Naive thymus-derived CD8-positive, alpha-beta T cell (primary cell): ENCODE measurements at places on chromosomes 2 and 18. TPM values are rescaled to one million over a fixed set of nuclear protein-coding genes. Genes with fewer than 3 reads are reported as not detected.

DNA sequence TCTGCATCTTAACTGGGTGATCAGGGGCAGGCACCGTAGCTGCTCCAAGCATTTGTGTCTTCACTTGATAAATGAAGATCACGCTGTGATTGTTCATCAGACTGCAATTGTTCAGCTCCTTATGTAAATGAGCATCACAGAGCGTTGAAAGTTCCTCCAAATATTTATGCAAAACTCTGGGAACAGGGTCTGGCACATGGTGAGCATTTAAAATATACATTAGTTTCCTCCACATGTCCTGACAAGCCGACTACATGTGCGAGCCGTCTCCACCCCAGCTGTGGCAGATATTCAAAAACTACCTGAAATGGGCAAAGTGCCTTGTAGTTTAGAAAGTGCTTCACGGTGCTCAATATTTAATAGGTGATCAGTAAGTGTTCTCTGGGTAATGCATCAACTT, 175.1 kb upstream of the ID2 start:
- H3K4me1 ChIP-seq = no peaks in the 10 kb centered on the region
- H3K27me3 ChIP-seq = no peaks in the 10 kb centered on the region
- no peak overlapping the region for H3K27ac ChIP-seq
- H3K4me3 ChIP-seq = no peak overlapping the region
- H3K36me3 ChIP-seq = no peaks in the 10 kb centered on the region

DNA sequence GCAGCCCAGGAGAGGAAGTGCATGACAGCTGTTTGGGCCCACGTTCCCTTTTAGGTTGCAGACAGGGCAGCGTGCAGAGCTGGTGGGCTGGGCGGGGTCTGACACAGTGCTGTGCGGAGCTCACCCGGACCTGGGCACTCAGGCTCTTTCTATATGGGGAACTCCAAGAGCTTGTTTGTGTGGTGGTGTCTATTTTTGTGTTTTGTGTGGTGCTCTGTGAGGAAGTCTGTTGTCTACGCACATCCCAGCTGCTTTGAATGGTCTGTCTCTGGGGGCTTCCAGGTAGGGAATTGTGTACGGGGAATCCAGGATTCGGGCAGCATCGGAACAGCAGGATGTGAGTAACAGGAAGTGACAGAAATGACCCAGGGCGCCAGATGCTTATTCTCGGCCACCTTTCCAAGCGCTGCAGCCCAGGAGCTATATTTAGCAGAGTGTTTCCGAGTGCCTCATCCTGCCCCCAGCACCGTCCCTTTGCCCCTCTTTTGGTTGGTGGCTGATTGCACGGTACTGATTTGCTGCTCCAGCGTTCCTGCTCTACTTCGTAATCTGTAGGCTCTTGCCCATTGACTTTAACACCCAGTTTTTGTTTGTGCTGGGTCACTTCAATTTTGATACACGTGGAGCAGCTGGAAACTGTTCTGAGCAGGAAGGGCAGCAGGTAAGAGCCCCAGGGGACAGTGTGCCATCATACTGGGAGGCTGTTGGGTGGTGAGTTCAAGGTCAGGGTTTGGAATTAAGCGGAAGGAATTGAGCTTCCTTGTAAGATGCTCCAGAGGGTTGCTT, 64.7 kb downstream of the DGKD start:
- H3K36me3 ChIP-seq = no peaks in the 10 kb centered on the region
- H3K27ac ChIP-seq = peak overlapping the region; percentile 99
- H3K4me1 ChIP-seq = peaks cover 100% of the 10 kb centered on the region
- DNase-seq = peak; percentile 60

Gene RAB6C
- polyA plus RNA-seq = not detected

Gene KCMF1
- polyA plus RNA-seq = 13.3 TPM

DNA sequence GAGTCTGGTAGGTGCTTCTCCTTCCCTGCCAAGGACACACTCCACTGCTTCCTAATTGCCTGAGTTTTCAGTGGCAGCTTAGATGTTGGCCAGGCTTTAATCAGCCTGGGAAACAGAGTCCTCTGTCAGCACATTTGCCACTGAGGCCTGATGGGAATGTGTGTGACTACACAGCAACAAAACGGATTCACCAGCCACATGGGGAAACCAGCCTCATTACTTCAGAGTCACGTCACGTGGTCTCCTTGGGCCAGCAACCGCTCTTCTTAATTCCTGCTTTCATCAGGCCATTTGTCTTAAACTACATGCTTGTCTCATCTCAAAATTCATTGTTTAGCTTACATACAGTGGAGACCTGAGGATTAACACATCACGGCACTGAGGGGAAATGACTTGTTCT, 93.9 kb upstream of the LTBP1 start:
- peaks cover 5% of the 10 kb centered on the region for H3K27me3 ChIP-seq
- no peaks in the 10 kb centered on the region for H3K4me1 ChIP-seq
- no peak overlapping the region for H3K27ac ChIP-seq
- H3K36me3 ChIP-seq = no peaks in the 10 kb centered on the region
- no peak for DNase-seq

Gene IMMT
- 47.5 TPM for polyA plus RNA-seq

Gene FAM110C
- polyA plus RNA-seq = not detected

DNA sequence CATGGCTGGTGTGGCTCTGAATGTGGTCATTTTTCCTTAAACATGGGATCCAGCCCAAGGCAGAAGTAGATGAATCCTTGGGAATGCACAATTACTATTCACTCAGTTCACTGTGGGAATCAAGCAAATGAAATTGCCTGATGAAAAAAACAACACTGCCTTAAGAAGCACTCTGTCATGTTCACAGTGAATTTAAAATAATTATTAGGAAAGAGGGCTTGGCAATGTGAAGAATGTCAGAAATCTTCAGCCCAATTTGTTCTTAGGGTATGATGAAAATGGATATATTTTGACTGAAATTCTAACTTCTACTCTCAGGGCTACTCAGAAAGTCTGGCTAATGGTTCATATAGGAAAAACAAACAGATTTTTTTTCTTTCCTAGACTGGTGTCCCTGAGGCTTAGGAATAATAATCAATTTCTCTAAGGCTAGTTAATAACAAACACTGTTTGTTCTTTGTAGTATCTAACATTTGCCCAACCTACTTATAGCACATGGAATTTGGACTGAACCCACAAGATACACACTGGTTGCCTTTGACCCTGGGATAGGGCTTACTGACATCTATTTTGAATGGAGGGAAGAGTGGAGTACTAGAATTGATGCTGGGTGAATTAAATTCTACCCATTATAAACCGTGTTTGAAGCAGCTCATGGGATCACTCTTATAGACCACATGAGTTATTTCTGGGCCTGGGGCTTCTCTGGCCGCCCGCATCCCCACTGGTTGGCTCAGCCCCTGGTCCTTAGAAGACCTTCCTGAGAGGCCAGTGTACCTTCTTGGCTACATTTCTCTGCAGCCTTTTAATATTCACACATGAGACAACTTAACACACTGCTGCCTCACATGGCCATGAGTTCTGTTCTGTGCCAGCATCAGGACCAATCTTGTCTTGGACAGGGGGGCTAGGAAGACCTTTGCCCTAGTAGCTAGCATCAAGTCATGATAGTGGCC, 8.3 kb upstream of the MRPL33 start:
- H3K4me1 ChIP-seq = peaks cover 11% of the 10 kb centered on the region
- H3K27ac ChIP-seq = no peak overlapping the region
- no peaks in the 10 kb centered on the region for H3K36me3 ChIP-seq
- H3K4me3 ChIP-seq = no peak overlapping the region
- DNase-seq = no peak

Gene CD8B2
- polyA plus RNA-seq = 22.9 TPM

Gene AQP12B
- polyA plus RNA-seq = not detected

GRCh38 chr2:232999354-232999753, 13.7 kb downstream of the NGEF start:
- no peaks in the 10 kb centered on the region for H3K4me1 ChIP-seq
- H3K27me3 ChIP-seq = peaks cover 1% of the 10 kb centered on the region
- no peak overlapping the region for H3K27ac ChIP-seq
- no peak overlapping the region for H3K4me3 ChIP-seq
- no peak for DNase-seq
- H3K36me3 ChIP-seq = no peaks in the 10 kb centered on the region

GRCh38 chr2:136219963-136220362, 102.0 kb upstream of the CXCR4 start:
- no peak for DNase-seq
- no peak overlapping the region for H3K4me3 ChIP-seq
- peak overlapping the region; percentile 69 for H3K27ac ChIP-seq
- no peaks in the 10 kb centered on the region for H3K27me3 ChIP-seq
- H3K36me3 ChIP-seq = no peaks in the 10 kb centered on the region
- peaks cover 5% of the 10 kb centered on the region for H3K4me1 ChIP-seq

- no peak for DNase-seq
- H3K27me3 ChIP-seq = peaks cover 2% of the 10 kb centered on the region
- no peak overlapping the region for H3K27ac ChIP-seq
- peaks cover 15% of the 10 kb centered on the region for H3K36me3 ChIP-seq
These were observed 87.8 kb downstream of the ACOXL start for GRCh38 chr2:110820128-110820527.

- peak overlapping the region; percentile 57 for H3K4me3 ChIP-seq
- H3K4me1 ChIP-seq = peaks cover 50% of the 10 kb centered on the region
- H3K27me3 ChIP-seq = no peaks in the 10 kb centered on the region
- peak overlapping the region; percentile 91 for H3K27ac ChIP-seq
- no peaks in the 10 kb centered on the region for H3K36me3 ChIP-seq
These were observed 31.9 kb upstream of the CASP8 start for GRCh38 chr2:201228271-201228911.

- peaks cover 43% of the 10 kb centered on the region for H3K4me1 ChIP-seq
- no peaks in the 10 kb centered on the region for H3K36me3 ChIP-seq
- H3K27me3 ChIP-seq = no peaks in the 10 kb centered on the region
- DNase-seq = no peak
These were observed 67.9 kb downstream of the LRRFIP1 start for GRCh38 chr2:237695201-237695780.

DNA sequence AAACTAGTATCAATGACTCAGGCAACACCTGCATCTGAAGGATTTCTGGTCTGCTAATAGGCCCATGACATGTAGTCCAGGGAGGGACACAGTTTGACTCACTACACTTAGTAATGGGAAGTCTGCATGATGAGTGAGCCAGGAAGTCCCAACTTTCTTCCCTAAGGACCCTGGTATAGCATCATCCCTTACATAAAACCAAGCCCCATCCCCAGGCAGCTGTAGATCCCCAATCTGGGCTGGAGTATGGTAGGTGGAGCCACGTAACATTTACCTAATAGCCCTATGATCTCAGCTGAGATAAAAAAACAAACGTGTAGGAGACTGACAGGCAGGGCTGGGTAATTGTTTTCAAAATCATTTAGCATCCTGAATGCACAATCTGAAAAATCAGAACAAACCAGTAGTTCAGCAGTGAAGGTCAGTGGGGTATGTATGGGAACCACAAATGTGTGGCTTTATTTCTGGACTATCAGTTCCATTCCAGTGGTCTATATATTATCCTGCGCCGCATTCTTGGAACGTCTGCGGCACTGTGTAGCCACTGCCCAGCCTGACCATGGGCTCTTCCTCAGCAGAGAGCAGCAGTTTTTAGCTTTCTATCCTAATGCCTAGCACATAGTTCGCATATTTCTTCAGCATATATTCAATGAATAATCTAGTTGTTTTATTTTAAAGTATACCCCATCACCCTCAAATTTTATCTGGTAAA, 33.5 kb downstream of the EPB41L3 start:
- DNase-seq = no peak
- no peak overlapping the region for H3K27ac ChIP-seq
- peaks cover 33% of the 10 kb centered on the region for H3K27me3 ChIP-seq
- peaks cover 2% of the 10 kb centered on the region for H3K4me1 ChIP-seq

Gene TMEM198
- not detected for polyA plus RNA-seq

Gene CENPA
- not detected for polyA plus RNA-seq

Gene NTSR2
- polyA plus RNA-seq = not detected

DNA sequence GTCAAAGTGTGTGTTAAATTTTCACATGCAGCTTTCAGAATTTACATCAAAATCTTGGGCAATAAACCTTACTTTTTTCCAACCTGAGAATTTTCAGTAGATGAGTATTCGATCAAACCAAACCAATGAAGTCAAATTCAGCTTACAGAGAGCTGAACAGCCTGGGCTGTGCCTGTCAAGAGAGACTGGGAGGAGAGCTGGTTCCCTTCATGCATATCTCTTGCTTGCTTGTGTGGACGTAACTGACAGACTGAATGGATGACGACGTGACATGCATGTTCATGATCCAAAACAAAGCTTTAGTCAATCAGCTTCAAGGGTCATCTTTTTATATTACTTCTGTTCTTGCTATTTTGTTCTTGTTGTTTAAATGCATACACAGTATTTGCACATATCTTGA, 145.2 kb downstream of the GALNT3 start:
- no peak for DNase-seq
- H3K4me3 ChIP-seq = no peak overlapping the region
- no peaks in the 10 kb centered on the region for H3K27me3 ChIP-seq
- no peaks in the 10 kb centered on the region for H3K36me3 ChIP-seq

DNA sequence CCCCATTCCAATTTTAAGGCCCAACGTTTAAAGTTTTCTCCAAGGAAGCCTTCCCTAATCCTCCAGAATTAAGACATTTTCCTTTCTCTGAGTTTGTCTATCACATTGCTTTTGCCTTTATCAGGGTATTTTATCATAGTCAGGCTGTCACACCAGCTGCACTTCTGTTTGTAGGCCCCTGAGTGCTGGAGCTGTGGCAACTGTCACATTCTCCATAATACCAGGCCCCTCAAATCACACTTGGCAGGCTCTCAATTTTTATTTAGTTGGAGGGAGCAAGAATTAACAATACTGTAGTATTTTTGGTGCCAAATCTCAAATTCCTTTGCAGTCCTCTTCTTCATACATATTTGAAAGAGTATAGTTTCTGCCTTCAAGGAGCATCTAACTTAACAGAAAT, 122.2 kb downstream of the FSHR start:
- no peak overlapping the region for H3K27ac ChIP-seq
- H3K27me3 ChIP-seq = no peaks in the 10 kb centered on the region
- DNase-seq = no peak
- H3K36me3 ChIP-seq = no peaks in the 10 kb centered on the region
- H3K4me3 ChIP-seq = no peak overlapping the region

Gene DNMT3A
- polyA plus RNA-seq = 31.2 TPM

- no peak for DNase-seq
- no peaks in the 10 kb centered on the region for H3K27me3 ChIP-seq
- H3K36me3 ChIP-seq = no peaks in the 10 kb centered on the region
- peaks cover 16% of the 10 kb centered on the region for H3K4me1 ChIP-seq
- H3K4me3 ChIP-seq = peak overlapping the region; percentile 87
These were observed 633 bp upstream of the ARMC9 start for GRCh38 chr2:231197706-231198290.

DNA sequence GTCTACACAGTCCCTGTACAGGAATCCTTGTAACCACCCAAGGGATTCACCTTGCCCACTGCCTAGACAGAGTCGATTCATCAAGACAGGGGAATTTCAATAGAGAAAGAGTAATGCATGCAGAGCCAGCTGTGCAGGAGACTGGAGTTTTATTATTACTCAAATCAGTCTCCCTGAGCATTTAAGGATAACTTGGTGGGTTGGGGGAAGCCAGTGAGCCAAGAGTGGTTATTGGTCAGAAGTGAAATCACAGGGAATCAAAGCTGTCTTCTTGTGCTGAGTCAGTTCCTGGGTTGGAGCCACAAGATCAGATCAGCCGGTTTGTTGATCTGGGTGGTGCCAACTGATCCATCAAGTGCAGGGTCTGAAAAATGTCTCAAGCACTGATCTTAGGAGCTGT, 17.8 kb upstream of the FAM98A start:
- H3K4me3 ChIP-seq = no peak overlapping the region
- no peak for DNase-seq

GRCh38 chr18:39105104-39105503, 1539.5 kb upstream of the CELF4 start:
- DNase-seq = no peak
- no peaks in the 10 kb centered on the region for H3K27me3 ChIP-seq
- no peaks in the 10 kb centered on the region for H3K4me1 ChIP-seq
- H3K36me3 ChIP-seq = no peaks in the 10 kb centered on the region
- no peak overlapping the region for H3K27ac ChIP-seq
